GM23248 (cell line): ENCODE measurements at places on chromosomes 2 and 18.

- DNase-seq: peak; percentile 97
Measured at GRCh38 chr2:126657148-126657635, 1.2 kb downstream of the GYPC start.

DNA sequence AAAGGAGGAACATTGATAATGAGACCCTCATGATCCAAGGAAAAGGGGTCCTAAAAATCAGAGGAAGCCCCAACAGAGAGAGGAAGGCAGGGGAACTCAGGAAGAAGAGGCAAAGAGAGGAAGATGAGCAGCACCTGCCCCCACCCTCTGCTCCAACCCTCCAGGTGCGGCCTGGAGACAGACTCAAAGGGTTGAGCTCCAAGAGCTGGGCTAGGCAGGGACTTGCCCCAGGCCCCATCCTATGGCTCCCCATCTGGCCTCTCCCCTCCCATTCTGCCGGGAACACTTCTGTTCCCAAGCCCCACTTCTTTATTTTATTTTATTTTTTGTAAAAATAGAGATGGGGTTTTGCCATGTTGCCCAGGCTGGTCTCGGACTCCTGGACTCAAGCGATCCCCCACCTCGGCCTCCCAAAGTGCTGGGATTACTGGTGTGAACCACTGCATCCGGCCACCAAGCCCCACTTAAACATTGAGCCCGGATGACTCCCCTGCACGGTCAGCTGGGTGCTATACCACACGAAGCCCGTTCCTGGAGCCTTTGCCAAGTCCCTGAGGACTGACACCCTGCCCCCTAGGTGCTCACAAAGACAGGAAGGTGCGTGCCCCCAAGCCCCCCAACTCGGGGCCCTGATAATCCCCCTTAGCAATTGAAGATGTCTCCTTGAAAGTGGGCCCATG lies 3.8 kb upstream of the GPR55 start:
- no peak for DNase-seq

DNA sequence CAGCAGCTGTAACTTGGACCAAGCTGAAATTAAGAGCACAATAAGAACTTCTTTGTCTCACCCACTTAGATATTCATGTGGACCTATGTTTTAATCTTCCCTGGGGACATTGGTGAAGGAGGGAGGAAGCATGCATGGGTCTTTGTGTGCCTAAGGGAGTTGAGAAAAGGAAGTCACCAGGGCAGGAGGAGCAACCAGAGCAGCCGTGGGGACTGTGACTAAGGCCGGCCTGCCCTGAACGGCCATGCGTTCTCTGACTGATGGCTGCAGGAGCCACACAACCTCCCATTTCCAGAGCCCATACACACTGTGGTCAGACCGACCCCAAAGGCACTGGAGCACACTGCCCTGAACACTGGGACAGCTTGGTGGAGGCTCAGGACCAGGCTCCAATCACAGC lies 43.7 kb upstream of the SLC35G4 start:
- DNase-seq: no peak

- DNase-seq: no peak
Measured at GRCh38 chr2:220422676-220423075, 795.2 kb downstream of the SLC4A3 start.

- DNase-seq: peak; percentile 71
Measured at GRCh38 chr18:70419526-70419925, 130.7 kb downstream of the SOCS6 start.

DNA sequence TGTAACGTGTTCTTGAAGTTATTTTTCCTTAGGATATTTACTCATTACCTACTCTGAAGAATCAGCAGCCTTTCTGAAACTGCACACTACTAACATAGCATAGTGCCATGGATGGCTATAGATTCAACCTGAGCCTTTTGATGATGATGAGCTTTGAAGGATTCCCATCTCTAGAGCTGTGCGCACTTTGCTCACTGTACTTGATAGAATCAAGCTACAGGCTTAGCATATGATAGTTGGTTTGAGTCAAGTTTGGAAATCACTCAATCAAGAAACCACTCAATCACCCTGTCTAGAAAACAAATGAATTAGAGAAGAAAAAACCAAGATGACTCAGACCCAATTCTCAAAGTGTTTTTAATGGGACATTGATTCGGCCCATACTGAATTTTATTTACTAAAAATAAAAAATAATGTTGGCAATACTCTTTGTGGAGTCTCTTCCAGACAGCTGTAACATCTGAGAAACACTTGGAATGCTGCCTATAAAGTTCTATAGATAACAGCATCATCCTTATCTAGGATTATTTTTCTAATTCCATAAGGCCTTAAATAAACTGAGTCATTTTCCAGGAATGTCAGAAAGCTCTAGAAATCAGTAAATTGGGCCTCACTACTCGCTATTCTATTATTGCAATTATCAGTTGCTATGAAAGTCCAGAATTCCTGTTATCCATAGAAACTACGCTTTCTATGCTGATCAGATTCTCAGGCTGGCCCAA lies 259.0 kb upstream of the ERBB4 start:
- no peak for DNase-seq

- DNase-seq: no peak
Measured at GRCh38 chr2:22887845-22888244, 497.1 kb upstream of the KLHL29 start.

DNA sequence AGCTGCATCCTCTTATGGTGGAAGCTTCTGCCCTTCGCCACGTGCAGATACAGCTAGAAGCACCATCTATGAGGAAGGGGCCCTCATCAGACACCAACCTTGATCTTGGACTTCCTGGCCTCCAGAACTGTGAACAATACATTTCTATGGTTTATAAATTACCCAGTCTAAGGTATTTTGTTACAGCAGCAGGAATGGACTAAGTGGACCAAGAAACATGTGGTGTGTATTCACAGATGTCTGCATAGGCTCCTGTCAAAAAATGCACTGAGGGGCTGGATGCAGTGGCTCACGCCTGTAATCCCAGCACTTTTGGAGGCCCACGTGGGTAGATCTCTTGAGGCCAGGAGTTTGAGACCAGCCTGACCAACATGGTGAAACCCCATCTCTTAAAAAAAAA lies 57.5 kb downstream of the STPG4 start:
- no peak for DNase-seq

- DNase-seq: no peak
Measured at GRCh38 chr2:146912536-146912935, 932.3 kb upstream of the ACVR2A start.

GRCh38 chr2:112712903-112713584 lies 7.8 kb upstream of the NT5DC4 start:
- peak; percentile 93 for DNase-seq

DNA sequence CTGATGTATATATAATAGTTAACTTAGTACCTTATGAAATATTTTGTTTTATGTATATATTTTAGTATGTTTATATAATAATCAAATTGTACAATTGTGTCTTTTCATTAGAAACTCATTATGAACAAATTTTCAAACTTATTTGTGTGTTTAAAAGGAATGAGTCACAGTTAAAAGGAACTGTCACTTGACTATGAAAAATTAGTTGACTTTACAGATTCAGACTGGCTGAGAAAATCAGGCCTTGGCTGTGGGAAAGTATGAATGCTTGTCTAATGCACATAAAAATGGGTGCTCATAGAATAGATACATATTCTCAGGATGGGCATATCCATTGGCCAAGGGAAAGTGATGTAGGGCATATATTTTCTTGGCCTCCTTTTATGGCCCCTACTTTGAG lies 576.8 kb downstream of the SATB2 start:
- DNase-seq: no peak

GRCh38 chr2:169190197-169190775 lies 120.9 kb downstream of the DHRS9 start:
- DNase-seq: no peak

- DNase-seq: no peak
Measured at GRCh38 chr2:169461143-169461542, 18.2 kb upstream of the BBS5 start.

DNA sequence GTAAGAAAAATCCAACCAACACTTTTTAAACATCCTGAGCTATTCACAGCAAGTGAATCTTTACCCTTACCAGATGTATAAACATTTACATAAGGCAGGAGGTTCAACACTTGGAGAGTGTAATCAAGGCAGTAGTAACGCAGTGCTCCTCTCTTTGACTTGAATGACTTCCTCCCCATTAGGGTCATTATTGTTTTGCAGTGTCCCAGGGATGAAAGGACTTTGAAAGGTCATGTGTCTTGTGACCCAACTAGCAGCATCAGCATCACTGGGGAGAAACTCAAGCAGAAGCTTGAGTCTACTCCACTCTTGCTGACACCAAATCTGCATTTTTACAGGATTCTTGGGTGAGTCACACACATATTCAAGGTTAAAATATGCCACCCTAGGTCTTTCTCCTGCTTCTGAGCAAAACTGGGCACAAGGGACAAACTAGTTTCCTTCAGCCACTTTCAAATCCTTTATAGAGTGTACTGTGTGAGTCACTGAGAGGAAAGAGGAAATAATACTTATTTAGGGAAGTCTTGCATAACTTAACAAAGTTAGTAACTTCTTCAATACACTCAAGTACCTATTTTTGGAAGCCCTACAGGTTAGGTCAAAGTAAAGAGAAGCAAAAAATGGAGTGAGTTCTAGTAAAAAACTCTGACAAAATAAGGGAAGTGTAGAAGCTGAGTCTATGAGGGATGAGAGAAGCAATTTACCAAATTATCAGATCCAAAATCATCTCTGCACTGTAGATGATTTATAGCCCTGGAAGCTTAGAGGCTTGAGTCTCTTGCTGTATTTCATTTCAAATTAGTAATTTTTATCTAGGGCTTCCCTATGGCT lies 51.0 kb upstream of the EML4 start:
- DNase-seq: peak; percentile 89

DNA sequence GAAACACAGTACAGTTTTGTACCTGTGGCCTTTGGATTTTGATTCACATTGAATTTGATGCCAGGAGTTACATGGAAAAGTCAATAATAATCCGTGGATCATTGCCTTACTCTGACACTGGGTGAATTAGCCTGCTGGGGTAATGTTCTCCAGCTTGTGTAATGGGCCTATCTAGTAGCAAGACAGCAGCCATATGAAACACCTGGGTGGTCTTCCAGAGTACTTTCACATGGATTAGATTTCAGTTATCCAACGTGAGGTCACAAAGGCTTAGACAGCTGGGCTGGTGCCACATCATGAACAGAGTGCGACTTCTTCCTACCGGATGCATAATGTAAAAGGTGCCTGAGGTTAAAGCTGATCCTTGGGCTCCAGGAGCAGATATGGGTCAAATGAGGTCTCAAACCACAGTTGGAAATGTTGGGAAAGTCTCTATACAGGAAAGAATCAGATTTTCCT lies 486.8 kb downstream of the PARD3B start:
- no peak for DNase-seq

- DNase-seq: no peak
Measured at GRCh38 chr18:27585602-27586173, 400.6 kb upstream of the CHST9 start.

DNA sequence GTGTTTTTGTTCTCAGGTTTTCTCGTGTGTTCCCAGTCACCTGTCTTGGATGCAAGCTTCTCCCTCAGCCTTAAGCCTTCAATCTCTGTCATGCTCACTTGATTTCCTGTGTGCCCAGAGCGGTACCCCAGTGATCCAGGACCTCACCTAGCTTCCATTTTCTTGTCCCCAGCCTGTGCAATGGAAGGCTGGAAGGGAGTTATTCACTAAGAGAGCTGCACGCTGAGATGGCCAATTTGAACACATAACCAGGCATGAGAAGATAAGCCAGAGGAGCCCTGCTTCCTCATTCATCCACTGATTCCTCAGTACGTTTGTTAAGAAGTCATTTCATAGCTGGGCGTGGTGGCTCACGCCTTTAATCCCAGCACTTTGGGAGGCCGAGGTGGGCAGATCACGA lies 130.8 kb upstream of the SERPINE2 start:
- no peak for DNase-seq

- no peak for DNase-seq
Measured at GRCh38 chr2:97948926-97949325, 46.8 kb downstream of the TMEM131 start.

DNA sequence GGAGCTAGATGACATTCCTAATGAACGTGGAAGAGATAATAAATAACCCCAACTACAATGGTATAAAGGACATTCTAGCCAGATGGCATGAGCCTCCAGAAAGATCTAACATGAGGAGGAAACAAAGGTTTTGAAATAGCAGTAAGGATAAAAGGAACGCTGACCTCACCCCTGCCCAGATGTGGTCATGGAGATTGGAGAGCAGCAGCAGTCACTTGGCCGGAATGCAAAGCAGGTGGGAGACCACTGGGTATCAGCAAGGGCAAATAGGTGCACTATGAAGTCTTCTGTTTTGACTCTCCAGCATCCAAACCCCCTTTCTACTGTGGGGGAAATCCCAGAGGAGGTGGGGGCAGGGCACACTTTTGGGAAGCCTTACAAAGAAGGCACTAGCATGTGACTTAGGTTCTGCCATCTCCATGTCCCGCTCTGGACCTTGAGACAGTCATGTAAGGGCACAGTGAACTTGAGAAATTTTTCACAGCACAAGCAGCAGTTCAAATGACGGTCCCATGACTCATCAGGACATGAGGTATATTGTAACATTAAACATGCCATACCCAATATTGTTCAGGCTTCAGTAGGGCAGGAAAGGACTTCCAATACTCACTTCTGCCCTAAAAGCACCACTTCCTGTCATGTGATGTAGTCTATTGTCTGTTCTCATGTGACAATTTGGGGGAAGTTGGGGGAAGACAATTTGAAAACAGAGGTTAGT lies 55.2 kb downstream of the METTL4 start:
- DNase-seq: peak; percentile 95

GRCh38 chr18:75216212-75216910 lies 5.8 kb downstream of the TSHZ1 start:
- DNase-seq: no peak

DNA sequence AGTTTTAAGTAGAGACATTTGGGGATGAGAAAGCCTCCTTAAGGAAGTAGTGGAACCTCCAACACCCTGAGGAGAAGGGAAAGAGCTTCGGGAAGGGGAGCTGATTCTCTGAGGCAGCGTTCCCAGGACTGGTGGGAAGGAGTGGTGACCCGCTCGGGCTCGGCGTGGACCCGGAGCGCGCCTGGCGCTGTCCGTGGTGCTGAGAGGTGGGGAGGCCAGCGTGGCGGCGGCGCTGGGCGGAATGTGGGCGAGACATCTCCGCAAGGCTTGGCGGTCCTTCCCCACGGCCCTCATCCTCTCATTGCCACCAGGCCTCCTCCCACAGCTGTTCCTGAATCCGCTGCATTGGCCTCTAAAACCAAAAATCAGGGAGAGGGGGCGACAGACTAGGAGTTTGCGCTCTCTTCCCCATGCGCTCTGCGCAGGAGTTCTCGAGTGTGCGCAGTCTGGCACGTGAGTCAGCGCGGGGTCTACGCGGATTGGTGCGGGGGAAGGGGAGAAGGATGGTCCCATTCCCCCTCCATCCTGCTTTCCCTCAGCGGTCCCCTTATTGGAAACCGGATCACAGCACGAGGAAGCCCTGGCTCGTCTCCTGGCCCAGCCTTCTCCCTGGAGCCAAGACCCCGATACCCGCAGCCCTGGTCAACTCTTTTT lies 857 bp downstream of the RESP18 start:
- peak; percentile 61 for DNase-seq

GRCh38 chr2:13917958-13918357 lies 714.6 kb upstream of the LRATD1 start:
- DNase-seq: no peak

- DNase-seq: peak; percentile 69
Measured at GRCh38 chr18:42045346-42045745, 90.3 kb downstream of the PIK3C3 start.

- peak; percentile 72 for DNase-seq
Measured at GRCh38 chr2:158414538-158414937, 42.0 kb downstream of the CCDC148 start.
